Suppressor macrophage (primary cell): ENCODE measurements at places on chromosomes 11 and 22.

- DNase-seq: peak; percentile 73
Observed at GRCh38 chr11:104705490-104706190, 192.6 kb downstream of the CASP12 start.

- DNase-seq: peak; percentile 35
Observed at GRCh38 chr11:110430267-110431050, 711 bp downstream of the FDX1 start.

DNA sequence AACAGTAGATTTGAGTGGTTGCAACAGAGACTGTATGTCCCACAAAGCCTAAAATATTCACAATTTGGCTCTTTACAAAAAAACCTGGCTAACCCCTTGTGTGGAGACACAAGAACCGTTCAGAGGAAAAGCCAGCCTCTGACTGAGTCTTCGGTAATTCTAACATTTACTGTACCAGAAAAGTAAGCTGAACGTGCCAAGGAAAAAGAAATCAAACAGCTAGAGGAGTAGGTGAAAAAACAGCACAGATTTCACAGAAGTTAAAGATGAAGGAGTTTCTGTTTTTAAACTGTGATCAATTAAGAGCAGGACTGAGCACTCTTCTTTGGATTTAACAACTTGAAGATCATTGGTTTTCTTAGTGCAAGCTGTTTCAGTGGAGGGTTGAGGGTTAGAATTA, 424.7 kb upstream of the KIRREL3 start:
- no peak for DNase-seq

GRCh38 chr11:73100578-73100977, 41.5 kb downstream of the FCHSD2 start:
- DNase-seq: no peak

GRCh38 chr11:88697139-88697538, 359.6 kb upstream of the CTSC start:
- DNase-seq: no peak

GRCh38 chr11:16155448-16155847, 200.9 kb downstream of the SOX6 start:
- DNase-seq: no peak

DNA sequence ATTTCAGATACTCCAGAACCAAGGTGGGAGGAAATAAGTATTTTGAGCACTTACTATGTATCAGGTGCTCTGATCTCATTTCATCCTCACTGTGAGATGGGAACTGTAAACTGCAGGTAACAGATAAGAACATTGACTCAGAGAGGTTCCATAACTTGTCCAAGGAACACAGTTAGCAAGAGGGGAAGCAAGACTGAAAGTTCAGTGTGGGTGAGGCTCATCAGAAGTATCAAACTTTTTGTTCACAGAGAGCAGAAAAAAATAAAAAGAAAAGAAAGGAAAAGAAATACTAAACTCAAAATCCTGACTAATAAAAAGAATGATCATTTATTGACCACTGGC, 37.1 kb downstream of the RAB30 start:
- no peak for DNase-seq

DNA sequence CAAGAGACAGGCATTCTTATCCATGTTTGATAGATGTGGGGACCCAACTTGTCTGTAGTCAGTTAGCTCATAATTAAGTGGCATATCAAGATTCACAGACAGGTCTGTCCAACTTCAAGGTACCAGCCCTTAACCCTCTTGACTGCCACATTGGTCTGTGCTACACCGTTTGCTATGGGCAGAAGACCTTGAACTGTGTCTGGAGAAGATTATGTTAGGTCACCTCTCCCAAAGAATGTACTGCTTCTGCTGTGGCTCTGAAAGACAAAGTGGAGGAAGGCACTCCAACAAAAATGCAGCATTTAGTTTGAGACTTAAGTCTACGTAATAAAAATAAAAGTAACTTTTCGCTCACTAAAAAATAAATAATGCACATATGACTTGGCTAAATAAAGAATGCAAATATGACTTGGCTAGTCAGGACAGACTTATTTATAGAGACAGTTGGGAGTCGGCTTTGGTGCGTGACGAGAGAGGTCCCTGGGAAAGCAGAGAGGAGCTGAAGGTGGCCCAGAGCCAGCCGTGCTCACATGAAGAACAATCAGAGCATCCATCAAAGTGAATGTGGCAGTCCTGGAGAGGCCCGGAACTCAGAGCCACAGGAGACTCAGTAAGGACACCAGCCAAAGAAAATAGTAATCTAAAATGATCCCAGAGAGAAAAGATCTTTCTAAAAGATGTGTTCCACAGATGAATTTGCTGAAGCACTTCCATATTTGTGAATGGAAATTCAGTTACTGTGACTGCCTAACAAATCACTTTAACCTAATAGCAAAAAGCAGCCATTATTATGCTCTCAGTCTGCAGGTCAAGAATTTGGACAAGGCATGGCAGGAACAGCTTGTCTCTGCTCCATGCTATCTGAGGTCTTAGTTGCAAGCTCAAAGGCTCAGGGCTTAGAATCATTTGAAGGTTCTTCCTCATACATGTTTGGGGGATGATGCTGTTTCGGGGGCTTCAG, 35.0 kb downstream of the CWC15 start:
- DNase-seq: no peak

DNA sequence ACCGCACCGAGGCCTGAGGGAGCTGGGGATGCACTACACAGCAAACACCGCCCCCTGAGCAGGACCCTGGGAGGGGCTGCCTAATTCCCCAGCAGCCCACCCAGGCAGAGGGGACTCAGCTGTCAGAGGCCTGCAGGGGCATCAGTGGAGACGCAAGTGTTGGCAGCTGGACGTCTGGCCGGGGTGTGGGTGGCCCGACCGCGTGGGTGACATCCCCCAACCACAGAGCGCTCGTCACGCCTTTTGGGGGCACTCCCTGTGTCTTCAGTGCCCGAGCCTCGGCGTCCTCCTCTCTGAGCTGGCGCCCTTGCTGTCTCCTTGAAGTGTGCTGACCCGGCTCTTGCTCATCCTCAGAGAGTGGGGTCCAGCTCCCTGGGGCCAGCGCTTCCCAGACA, 150.2 kb downstream of the BRD1 start:
- DNase-seq: no peak

DNA sequence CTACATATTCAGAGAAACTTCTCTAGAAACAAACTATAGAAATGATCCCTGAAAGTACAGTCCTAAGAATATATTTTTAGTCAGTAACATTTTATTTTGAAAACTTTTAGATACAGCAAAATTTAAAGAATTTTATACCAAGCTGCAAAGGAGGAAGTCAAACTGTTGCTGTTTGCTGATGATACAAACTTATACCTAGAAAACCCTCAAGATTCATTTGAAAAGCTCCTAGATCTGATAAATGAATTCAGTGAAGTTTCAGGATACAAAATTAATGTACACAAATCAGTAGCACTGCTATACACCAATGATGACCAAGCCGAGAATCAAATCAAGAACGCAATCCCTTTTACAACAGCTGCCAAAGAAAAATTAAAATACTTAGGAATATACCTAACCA, 10.1 kb downstream of the ZBTB44 start:
- no peak for DNase-seq

GRCh38 chr11:121422675-121423074, 29.4 kb upstream of the SORL1 start:
- DNase-seq: peak; percentile 74

- DNase-seq: peak; percentile 54
Observed at GRCh38 chr22:39622881-39623367, 52.4 kb downstream of the CACNA1I start.

GRCh38 chr11:101741479-101742175, 157.8 kb upstream of the TRPC6 start:
- DNase-seq: no peak

- peak; percentile 46 for DNase-seq
Observed at GRCh38 chr11:746289-747157, 741 bp upstream of the TALDO1 start.

DNA sequence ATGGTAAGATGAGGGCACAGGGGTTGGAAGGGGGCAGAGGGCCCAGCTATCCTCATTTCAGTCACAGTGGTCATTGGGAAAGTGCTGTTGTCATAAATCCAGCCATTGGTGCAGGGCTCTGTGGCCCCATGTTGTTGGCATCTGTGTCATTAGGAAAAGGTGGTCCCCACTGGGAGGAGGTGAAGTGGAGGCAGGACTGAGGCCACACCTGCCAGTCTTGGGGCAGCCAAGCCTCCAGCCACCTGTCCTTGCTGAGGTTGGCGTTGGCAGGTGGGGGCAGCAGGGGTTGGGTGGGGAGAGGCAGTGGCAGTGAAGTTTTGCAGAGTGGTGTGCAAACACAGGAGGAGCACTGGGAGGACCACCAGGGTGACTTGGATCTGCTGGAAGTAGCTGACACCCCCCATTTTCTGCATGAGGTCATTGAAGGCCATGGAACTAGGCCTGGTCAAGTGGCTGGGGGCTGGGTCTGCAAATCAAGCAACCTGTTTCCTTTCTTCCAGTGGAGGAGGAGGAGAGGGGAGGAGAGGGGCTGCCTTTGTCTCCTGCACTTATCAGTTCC, 25.3 kb downstream of the SLC22A6 start:
- DNase-seq: no peak

GRCh38 chr11:107526197-107526596, 39.3 kb downstream of the ALKBH8 start:
- DNase-seq: no peak

DNA sequence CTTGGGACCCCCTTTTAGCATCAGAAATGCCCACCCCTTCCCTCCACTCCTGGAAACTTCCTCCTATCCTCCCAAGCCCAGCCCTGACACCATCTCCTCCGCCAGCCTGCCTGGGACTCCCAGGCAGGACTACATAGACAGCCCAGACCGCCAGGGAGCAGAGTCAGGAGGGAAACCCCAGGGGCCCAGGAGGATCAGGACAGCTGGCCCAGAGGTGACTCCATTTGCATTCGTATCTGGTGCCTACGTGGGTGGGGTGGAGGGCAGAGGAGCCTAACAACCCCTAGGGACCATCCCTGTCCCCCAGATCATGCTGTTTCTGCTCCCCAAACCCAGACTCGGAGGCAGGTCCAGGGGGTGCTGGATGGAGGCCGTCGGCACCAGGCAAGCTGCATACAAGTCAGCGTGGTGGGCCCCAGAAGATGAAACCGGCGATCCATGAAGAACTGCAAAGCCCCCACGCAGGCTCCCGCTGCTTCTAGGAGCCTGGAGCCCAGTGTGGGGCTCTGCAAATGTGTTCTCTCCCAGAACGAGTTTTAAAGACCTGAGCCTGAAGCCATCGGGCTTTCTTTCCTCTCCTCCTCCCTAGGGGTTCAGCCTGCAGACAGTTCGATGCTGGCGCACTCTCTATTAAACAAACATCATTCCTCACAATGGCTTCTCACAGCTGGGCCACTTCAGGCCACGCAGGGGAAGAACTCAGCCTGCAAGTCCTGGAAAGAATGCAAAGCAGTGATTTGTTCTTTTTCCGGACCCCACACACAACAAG, 1506.8 kb downstream of the BRD1 start:
- no peak for DNase-seq

DNA sequence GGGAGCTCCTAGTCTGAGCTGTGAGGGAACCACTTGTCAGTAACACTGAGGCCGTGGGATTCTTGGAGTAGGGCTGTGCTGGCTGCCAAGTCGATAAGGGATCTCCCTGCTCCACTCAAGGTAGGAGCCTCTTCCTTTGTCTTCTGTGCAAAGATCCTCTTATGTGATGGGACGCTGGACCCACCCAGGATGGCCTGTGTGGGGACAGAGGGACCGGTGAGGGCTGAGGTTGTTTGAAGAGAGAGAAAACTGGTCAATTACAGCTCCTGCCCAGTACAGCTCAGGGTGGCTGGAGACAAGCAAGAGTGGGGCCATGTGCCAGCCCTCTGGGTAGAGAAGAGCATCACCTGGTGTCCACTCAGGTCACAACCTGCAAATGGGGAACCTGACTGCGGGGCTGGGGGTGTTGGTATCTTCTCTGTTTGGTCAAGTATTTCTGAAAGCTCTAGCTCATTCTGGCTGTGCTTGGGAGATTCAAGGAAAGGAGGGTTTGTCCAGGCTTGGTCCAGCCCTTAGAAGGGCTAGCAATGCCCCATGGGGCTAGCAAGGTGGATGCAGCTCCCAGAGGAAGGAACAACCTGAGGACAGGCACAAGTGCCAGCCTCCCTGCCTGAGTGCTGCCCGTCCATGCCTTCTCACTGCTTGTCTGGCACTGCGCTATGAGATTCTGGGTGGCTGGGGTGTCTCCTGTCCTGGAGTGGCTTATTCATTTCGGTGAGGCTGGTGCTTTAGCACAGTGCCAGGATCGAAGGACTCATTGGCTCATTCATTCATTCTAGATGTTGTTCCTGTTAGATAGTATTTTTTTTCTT, 27.6 kb upstream of the BAIAP2L2 start:
- no peak for DNase-seq

- no peak for DNase-seq
Observed at GRCh38 chr22:43407591-43407990, 4.2 kb upstream of the MPPED1 start.

DNA sequence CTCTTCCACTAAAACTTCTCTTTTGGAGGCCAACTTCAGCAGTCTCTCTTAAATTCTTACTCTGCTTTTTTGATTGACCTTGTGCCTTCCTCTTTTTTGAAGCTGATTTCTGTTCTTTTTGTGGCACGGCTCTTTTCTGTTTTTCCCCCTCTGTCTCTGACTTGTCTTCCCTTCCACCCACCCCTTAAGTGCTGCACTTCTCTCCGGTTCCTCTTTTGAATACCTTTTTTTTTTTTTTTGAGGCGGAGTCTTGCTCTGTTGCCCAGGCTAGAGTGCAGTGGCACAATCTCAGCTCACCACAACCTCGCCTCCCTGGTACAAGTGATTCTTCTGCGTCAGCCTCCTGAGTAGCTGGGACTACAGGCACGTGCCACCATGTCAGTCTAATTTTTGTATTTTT, 211.9 kb downstream of the BLID start:
- DNase-seq: peak; percentile 86

DNA sequence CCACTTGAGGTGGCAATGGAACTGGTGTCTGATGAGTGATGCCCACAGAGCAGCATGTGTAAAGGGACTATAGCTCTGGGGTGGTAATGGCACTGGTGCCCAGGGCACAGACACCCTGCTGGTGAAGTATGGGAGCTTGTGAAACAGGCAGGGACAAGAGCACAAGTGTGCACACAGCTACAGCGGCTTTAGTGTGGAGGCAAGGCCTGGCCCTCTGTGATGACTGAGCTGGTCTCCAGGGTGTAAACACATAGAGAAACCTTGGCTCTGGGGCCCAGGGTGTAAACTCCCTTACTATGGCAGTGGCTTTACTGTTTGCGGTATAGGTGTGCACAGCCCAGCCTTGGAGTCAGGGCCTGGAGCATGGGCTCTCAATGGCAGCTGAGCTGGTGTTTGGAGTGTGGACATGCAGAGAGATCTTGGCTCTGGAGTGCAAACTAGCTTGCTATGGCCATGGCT, 46.3 kb downstream of the BIRC2 start:
- DNase-seq: no peak

GRCh38 chr11:27212248-27212780, 150.7 kb downstream of the CCDC34 start:
- DNase-seq: no peak

DNA sequence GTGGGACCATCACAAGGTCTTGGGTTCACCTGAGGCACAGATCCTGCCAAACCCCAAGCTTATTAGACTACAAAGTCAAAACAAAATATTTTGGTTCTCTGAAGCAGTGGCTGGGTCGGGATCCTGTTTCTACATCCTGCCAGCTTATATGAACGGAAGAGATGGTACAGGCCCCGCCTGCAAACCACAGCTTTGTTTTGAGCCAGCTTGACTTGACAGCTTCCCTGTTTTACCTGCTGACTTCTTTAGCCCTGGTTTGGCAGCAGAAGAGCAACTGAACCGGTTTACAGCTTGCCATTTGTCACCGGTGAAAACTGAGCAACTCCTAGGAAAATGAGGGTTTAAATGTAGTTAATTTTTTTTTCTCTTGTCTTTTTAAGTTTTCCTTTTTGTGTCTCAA, 11.4 kb downstream of the PACS1 start:
- DNase-seq: peak; percentile 86
